ENCODE measurements at places on chromosomes 7 and 10.

GRCh38 chr7:49530481-49530880 is 243.0 kb upstream of the VWC2 start:
- no peak for DNase-seq

- DNase-seq, result no peak
These were observed 212.0 kb downstream of the CAMK1D start for GRCh38 chr10:12561307-12561706.

DNA sequence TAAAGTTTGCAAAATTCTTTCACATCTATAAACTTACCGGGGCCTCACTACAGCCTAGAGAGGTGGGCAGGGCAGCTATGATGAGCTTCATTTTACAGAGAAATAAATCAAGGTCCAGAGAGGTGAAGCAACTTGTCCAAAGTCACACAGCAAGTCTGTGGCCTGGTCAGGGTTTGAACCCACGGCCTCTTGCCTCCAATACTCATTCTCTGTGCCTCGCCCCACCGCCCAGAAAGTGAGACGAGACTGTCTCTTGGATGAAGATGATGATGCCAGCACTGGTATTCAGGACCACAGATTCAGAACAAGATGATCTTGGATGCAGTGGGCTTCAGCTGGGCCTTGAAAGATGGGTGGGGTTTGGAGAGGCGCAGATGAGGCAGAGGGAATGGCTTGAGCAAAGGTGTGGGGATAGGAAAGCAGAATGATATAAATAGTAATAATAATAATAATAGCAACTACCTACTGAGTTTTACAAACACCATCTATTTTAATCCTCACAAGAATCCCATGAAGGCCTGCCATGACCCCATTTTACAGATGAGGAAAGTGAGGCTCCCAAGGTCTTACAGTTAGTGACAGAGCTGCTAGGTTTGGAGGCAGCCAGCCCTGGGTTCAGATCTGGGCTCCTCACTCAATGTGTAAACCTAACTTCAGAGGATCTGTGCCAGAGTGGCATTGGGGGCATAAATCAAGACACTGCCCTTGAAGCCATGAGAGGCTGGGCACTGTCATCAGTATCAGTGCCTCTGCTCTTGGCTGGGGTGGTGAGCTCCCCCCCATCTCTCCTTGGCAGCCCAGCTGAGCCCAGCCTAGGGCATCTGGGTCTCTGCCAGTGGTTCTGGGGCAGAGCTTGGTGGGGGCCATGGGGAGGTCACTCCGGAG is 70.0 kb downstream of the NEURL1 start:
- DNase-seq, result no peak

DNA sequence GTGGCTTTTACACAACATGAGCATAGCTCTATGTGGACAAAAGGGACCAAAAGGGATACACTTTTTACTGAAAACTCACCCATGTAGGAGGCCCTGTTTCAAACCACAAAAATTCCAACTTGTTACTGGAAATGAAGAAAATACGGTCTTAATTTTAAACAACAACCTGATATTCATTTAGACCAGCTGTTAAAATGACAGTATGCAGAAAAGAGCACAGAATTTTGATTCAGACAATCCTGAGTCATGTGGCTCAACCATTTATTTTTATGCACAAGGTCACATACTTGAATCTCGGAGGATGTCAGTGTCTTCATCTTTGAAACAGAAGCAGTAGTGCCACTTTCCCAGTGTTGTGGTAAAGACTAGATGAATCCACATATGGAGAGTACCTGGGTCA is 426.5 kb upstream of the NFE2L3 start:
- no peak for DNase-seq

- peak; percentile 58 for DNase-seq
These were observed 5.5 kb upstream of the LZTS2 start for GRCh38 chr10:100993986-100994708.

- peak; percentile 28 for DNase-seq
These were observed 32.2 kb upstream of the TRIL start for GRCh38 chr7:28990200-28990960.

Data from BE2C (cell line).